ENCODE measurements at places on chromosomes 11 and 22.
A peak's percentile ranks its signal among the peaks of the same experiment; 100 is the strongest.

DNA sequence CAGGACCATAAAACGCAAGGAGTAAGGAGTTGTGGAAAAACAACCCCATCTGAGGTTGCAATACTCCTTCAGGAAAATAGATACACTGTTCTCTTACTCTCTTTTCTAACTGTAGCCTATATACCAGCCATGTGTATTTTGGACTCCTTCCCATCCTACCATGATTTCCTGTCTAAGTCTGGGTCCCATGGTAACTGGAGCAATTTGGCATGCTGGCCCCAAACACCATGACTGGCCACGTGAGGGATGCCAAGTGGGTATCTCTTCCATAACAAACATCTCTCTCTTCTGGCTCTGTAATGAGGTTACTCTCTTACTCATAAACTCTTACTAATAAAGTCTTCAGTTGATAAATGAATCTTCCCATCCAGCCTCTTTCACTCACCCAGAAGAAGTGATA is 26.5 kb downstream of the ABTB2 start:
- DNase-seq = peak; percentile 73

GRCh38 chr11:7435176-7435575 is 50.1 kb upstream of the OLFML1 start:
- DNase-seq = no peak

DNA sequence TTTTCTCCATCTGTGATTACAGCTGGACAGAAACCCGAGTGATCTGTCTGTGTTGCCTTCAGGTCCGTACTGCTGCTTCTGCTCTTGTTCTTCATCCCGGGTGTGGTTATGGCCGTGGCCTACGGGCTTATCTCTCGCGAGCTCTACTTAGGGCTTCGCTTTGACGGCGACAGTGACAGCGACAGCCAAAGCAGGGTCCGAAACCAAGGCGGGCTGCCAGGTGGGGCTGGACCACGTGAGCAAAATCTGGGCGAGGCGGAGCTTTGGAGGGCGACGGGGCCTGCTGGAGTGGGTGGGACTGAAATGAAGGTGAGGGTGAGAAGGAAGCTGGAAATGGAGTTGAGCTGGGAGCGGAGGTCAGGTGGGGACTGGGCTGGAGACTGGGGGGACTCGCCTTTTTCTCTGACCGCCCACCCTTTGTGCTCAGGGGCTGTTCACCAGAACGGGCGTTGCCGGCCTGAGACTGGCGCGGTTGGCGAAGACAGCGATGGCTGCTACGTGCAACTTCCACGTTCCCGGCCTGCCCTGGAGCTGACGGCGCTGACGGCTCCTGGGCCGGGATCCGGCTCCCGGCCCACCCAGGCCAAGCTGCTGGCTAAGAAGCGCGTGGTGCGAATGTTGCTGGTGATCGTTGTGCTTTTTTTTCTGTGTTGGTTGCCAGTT is 11.1 kb downstream of the CCKBR start:
- DNase-seq = no peak

DNA sequence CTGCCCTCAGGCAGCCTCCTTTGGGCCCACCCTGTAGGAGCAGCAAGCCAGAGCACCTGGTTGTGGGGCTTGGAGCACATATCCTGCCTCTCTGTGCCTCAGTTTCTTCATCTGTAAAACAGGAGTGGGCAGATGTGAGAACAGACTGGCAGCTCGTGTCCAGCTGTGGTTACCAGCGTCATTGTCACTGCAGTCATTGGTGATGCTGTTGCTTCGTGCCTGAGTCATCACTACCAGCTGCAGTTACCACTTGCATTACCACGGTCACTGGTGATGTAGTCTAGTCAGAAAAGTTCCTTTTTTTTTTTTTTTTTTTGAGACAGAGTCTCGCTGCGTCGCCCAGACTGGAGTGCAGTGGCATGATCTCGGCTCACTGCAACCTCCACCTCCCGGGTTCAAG is 20.4 kb downstream of the RSPH14 start:
- DNase-seq = no peak

DNA sequence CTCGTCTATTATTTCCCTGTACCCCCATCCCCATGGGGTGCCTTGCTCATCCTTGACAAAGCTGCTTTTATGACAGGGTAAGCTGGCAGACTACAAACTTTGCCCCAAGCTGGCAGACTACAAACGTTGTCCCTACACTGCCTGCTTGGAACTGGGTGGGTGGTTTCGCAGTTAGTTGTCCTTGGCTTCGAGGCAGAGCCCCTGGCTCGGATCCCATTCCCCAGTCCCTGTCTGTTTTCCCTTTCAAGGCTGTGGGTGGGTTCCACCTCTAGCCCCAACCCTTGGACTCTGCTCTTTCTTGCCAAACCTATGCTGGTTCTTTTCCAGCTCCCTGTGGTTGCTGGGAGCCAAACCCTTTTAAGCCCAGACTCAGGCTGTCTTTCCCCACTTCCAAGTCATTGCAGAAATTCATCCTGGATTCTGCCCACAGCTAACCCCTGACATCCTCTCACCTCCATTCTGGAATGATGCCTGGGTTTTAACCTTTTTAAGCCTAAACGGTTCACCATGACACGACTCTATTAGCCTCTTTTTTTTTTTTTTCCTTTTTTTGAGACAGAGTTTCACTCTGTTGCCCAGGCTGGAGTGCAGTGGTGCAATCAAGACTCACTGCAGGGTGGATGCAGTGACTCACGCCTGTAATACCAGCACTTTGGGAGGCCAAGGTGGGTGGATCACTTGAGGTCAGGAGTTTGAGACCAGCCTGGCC is 9.2 kb upstream of the RBM14 start:
- peak; percentile 86 for DNase-seq

- no peak for DNase-seq
Measured at GRCh38 chr11:115164774-115165173, 339.4 kb downstream of the CADM1 start.

GRCh38 chr11:117950993-117951961 is 22.1 kb upstream of the TMPRSS13 start:
- no peak for DNase-seq

GRCh38 chr11:75161506-75162095 is 10.7 kb downstream of the SLCO2B1 start:
- DNase-seq = no peak

DNA sequence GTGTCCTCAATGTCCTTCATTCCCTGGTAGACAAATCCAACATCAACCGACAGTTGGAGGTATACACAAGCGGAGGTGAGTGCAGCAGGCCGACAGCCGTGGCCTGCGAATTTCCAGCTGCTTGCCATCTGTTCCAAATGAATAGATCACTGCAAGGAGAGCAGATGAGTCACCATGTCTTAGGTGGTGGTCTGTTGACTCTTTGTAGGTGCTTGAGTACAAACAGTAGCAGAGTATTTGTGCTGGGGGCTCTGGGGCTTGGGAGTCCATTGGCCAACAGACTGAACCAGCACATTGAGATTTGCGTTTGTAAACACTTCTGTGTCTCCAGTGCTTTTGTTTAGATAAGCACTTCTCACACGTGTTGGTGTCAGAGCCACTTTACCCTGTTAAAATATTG is 21.1 kb downstream of the EIF3L start:
- DNase-seq = no peak

DNA sequence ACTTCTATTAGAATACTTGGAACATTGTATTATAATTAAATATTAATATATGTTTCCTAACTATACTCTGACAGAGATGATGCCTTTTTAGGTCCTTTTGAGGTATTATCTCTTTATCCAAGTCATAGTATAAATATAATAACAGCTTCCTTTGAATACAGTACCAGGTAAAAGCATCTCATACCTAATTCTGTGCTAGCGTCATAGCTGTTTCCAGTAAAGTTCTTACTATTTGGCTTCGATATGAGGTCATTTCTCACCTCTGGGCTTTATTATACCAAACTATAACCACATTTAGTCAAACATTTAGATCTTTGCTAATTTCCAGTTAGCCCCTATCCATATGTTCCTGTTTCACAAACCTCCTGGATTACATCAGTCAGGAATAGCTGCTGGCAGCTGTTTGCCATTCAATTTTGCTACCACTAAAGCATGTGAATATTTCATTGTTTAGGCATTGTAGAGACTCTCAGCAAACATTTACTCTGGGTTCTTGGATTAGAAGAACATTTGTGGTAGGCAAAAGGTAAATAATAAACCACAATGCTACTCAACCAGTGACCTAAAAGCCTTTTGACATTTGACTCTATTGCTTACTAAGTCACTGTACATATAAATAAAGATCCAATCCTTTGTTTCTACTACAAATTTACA is 255.1 kb downstream of the TTC28 start:
- DNase-seq = no peak

GRCh38 chr11:134275534-134276395 is at the start of gene GLB1L3:
Gene GLB1L3, plus strand, starts transcription at chr11:134276379. Its CDS starts 362 bp downstream, at chr11:134276741.
- DNase-seq = no peak

GRCh38 chr22:43385770-43386641 is 25.8 kb upstream of the MPPED1 start:
- DNase-seq = peak; percentile 81

- DNase-seq = no peak
Measured at GRCh38 chr11:968822-969221, 43.2 kb downstream of the AP2A2 start.

GRCh38 chr11:106917973-106918372 is 100.3 kb downstream of the GUCY1A2 start:
- DNase-seq = no peak

- DNase-seq = no peak
Measured at GRCh38 chr11:101617735-101618332, 34.0 kb upstream of the TRPC6 start.

DNA sequence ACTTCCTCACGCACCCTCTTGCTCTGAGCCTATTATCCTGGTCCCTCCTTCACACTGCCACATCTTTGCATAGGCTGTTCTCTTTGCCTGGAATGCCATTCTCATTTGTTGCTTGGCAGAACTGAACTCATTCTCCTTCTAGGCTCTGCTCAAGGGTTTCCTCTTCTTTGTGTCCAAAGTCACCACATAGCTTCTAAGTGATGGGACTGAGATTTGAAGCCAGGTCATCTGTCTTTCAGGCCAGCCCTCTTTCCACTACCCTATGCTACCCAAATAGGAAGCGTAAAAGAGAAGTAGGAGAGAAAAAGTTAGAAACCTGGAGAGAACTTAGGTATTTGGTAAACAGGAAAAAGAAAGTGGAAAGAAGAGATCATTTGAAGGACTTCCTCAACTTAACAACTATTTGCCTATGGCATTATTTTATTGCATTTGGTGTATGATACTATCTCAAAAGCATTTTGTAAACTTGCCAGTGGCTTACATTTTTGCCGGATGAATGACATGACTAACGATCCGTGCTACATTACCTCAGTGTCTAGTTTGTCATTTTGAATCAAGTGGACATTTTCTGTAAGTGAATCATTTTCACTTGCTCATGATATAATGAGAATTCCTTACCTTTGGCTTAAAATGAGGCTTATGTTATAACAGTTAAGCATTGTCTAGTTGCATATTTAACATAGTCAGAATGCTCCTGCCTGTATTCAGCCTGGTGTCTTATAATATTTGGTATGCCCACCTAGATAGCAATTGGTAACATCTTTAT is 18.5 kb downstream of the NF2 start:
- DNase-seq = no peak

GRCh38 chr11:65113361-65113756 is 1.7 kb downstream of the TM7SF2 start:
- no peak for DNase-seq

DNA sequence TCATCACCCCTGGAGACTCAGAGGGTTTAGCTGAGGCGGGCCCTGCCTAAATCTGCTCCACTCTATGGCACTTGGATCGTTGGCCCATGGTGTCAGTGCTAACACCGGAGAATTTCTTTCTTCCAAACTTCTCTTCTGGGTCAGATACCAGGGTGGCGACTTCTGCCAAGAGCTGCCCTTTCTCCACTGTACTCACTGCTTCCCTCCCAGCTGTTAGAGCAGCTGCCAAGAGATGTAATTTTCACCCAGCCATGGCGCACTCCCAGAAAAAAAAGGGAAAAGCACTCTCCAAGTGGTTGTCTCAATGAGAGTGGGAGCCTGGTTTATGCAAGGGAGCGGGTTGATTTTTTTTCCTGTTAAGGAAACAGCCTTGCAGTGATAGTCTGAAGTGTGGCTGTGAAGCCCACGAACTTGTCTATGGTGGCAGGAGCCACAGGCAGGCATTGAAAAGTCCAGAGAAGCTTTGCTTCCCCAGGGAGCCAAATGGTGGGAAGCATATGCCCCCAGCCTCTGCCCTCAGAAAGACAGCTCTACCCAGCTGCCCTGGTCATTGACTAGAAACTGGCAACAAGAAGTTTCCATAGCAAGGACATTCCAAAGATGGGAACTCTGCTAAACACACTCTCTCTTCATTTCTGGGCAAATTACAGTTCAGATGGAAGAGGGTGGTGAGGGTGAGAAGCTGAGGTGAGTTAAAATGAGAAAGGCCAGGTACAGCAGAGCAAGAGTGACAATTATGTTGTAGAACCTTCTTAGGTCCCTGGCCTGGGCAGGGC is 10.7 kb downstream of the PCSK7 start:
- peak; percentile 72 for DNase-seq

- DNase-seq = peak; percentile 82
Measured at GRCh38 chr22:50184004-50184901, 1.5 kb upstream of the TRABD start.

GRCh38 chr11:70065318-70066135 is 12.6 kb upstream of the ANO1 start:
- peak; percentile 64 for DNase-seq

GRCh38 chr11:128862908-128863660 is 4.0 kb downstream of the KCNJ1 start:
- DNase-seq = no peak

GRCh38 chr11:76626921-76627401 is 43.6 kb downstream of the LRRC32 start:
- peak; percentile 77 for DNase-seq

DNA sequence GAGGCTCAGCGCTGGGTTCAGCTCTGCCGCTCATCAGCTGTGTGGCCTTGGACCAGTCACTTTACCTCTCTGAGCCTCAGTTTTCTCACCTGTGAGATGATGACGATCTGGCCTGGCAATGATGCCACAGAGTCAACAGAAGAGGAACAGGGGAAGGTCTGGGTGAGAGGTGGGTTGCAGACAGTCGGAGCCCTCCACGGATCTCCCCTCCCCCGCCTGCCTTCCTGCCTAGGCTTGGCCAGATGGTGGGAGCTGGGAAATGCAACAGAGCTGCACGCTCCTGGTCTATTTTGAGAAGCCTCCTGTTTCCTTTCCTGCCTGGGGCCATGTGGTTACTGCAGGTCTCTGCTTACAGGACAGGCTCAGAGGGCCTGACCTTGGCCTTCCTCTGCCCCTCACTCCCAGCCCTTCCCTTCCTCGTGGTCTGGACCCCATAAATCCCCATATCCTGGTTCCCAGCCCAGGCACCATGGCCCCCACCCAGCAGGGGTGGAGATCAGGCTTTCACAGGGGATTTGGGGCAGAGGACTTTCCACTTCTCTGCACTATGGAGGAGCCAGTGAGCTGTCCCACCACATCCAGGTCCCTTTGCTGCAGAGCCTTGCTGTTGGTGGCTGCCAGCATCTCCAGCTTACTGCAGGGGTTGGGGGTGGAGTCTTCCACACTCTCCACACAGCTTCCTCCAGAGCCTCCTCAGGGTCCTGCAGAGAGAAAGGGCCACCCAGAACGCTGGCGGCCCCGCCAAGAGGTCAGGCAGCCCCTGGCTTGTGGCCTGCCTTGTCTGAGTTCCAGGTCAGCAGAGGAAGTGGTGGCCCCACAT is 46.9 kb downstream of the C11orf96 start:
- DNase-seq = no peak

Data from aorta (tissue), 5 donors.